A549 treated with DMSO at 1 μM for 4 hours (cell line): ENCODE measurements at places on chromosomes 7 and 10. TPM values are rescaled to one million over a fixed set of nuclear protein-coding genes. Genes with fewer than 3 reads are reported as not detected.

Gene PHKG1
- total RNA-seq = 0.52 to 0.68 TPM (median 0.63 TPM) in 5 replicates

Gene AMPH
- 0.05 to 0.09 TPM (median 0.05 TPM) in 4 of 5 replicates, not detected in the other for total RNA-seq

Gene IL15RA
- total RNA-seq = 3.5 to 4.4 TPM (median 4.1 TPM) in 5 replicates

Gene PRDX3
- 281 to 353 TPM (median 322 TPM) in 5 replicates for total RNA-seq

Gene RET
- 0.41 to 0.81 TPM (median 0.71 TPM) in 5 replicates for total RNA-seq

Gene UCN3
- total RNA-seq = not detected in 5 replicates

Gene ANXA8L1
- total RNA-seq = 87.4 to 123 TPM (median 98.7 TPM) in 5 replicates

Gene CDK13
- total RNA-seq = 21.2 to 25.9 TPM (median 24.0 TPM) in 5 replicates

Gene TRPV5
- total RNA-seq = not detected in 5 replicates

Gene ATRNL1
- 0.16 to 0.45 TPM (median 0.25 TPM) in 5 replicates for total RNA-seq

Gene ATP5MK
- total RNA-seq = 444 to 600 TPM (median 518 TPM) in 5 replicates

Gene EPO
- total RNA-seq = 0.07 to 0.09 TPM in 2 of 5 replicates, not detected in the others

Gene GAD2
- total RNA-seq = not detected in 5 replicates

Gene LLCFC1
- total RNA-seq = not detected in 5 replicates

Gene TDRD1
- not detected in 5 replicates for total RNA-seq

Gene MYO3A
- 0.11 TPM in 1 of 5 replicates, not detected in the others for total RNA-seq

Gene PPP1R9A
- 3.0 to 5.8 TPM (median 5.6 TPM) in 5 replicates for total RNA-seq

Gene TUBAL3
- 0.30 to 0.52 TPM (median 0.33 TPM) in 5 replicates for total RNA-seq

Gene TMEM273
- total RNA-seq = not detected in 5 replicates
